ENCODE measurements at places on chromosomes 3 and 15.
A peak's percentile ranks its signal among the peaks of the same experiment; 100 is the strongest.

- no peak for DNase-seq
Measured at GRCh38 chr3:3739330-3740060, 59.7 kb upstream of the LRRN1 start.

GRCh38 chr3:88573472-88573871, 423.7 kb downstream of the C3orf38 start:
- no peak for DNase-seq

GRCh38 chr3:13071695-13072094, 1.5 kb downstream of the IQSEC1 start:
- no peak for DNase-seq

DNA sequence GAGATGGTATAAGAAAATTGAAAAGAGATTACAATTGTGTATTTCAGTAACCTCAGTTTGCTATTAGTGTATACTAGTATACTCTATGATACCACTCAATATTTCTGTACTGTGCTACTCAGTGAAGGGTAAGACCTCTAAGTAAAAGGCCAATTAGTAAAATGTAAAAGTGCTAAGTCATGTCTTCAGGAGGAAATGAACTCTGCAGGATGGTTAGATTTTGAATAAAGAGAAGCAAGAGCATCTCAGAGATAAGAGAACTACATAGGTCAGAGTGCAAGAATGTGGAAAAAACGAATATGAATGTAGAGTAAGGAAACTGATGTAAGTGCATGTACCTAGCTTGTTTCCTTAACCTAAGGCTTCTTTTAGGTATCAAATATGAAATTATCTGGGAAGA, 796.6 kb upstream of the GBE1 start:
- no peak for DNase-seq

- DNase-seq, result peak; percentile 29
Measured at GRCh38 chr15:79872358-79873017, 24.3 kb downstream of the MTHFS start.

GRCh38 chr3:171788546-171789351, 21.5 kb downstream of the PLD1 start:
- DNase-seq, result no peak

GRCh38 chr3:128689060-128689459, 36.9 kb upstream of the RAB7A start:
- no peak for DNase-seq

DNA sequence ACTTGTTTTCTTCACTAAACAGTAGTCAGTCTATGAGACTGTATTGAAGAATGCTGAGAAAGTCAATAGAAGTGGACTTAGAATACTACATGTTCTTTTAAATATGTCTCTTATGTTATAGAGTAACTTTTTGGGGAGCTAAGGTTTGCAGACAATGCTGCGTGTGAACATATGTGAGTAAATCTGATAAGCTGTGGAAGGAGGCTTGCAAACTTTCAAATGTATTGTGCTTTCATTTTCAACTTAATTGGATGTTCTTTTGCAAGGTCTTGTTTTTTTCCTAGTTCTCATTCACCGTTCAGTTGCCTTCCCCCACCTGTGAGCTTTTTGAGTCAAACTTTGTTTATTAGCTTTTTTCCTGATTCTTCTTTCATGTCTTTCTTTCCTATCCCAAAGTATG, 176.2 kb downstream of the LPP start:
- DNase-seq, result no peak

DNA sequence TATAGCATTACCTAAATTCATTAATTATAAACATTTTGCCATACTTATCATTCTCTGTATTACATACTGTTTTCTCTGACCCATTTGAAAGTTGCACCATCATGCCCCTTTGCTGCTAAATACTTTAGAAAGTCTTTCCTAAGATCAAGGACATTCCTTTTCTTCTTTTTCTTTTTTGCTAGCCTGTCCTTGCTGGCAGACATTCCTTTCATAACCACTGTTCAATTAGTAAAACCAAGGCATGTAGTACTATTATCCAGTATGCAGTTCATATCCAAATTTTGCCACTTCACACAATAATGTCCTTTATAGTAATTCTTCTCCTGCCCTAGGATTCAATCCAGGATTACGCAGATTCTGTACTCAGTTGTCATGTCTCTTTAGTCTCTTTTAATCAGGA, 321.0 kb upstream of the C2CD4B start:
- no peak for DNase-seq

- no peak for DNase-seq
Measured at GRCh38 chr3:14783480-14784086, 35.2 kb upstream of the FGD5 start.

DNA sequence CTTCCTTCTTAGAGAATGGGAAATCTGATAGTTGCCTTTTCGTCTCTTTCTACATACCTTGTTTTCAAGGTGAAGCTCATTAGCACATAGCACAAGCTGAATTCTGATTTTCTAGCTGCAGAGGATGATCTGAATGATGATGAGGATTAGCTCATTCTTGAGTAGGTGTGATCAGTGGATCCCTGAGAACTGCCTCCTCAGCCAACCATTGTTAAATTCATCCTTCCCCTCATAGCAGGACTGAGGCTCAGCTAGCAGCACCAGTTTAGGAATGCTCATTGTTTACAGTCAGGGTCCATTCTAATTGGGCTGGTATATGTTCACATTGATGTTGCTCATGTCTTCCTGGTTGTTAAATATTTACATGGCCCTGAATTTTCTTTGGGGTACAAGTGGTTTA, 299.9 kb upstream of the MME start:
- no peak for DNase-seq

- DNase-seq, result no peak
Measured at GRCh38 chr15:65896236-65896635, 26.9 kb downstream of the RAB11A start.

DNA sequence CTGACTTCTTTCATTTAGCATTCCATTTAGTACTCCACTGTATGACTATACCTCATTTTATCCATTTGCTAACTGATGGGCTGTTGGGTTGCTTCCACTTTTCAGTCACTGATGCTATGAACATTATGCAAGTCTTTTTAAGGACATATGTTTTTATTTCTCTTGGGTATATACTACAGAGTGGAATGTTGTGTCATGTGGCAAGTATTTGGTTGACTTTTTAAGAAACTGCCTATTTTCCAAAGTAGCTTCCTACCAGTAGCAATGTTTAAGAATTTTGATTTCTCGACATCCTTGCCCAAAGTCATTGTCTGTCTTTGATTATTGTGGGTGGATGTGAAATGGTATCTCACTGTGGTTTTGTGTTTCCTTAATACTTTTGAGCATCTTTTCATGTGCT, 110.1 kb upstream of the TPM1 start:
- DNase-seq, result no peak

- DNase-seq, result no peak
Measured at GRCh38 chr3:64489361-64490044, 198.3 kb downstream of the ADAMTS9 start.

DNA sequence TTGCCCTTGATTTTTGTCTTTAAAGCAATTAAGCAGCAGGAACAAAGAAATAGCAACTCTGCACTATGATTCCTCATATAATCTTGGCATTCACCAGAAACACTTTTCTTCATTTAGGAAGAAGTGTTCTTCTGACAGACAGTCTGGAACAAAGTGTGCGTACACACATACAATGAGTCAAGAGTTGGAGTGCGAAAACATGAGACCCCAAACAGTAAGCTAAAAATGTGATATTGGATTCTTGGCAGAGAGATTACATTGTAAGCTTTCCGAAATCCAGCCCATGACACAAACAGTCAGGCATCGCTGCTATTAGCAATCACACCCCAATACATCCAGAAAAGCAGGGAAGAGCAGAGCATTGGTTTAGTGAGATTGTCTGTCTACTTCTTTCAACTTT, 306.7 kb upstream of the TBC1D5 start:
- DNase-seq, result no peak

GRCh38 chr3:108835101-108835500, 12.5 kb downstream of the TRAT1 start:
- peak; percentile 19 for DNase-seq

- DNase-seq, result no peak
Measured at GRCh38 chr3:48474619-48475018, 28.1 kb downstream of the ATRIP start.

GRCh38 chr3:160384639-160385318, 14.2 kb downstream of the IFT80 start:
- DNase-seq, result no peak

DNA sequence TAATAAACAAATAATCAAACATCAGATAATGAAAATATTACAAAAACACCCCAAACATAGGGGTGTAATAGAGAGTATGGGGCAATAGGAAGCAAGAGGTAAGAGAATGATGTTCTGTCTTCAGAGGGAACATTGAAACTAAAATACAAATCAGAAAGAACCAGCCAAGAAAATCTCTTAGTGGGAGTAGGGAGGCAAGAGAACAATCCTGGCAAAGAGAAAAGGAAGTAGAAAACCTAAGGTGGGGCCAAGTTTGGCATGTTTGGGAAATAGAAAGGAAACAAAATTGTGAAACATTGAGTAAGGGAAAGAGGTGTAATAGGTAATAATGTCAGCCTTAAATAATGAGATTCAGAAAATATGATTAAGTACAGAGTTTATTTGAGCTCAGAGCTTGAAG, 467.1 kb downstream of the RBMS3 start:
- DNase-seq, result no peak

- DNase-seq, result no peak
Measured at GRCh38 chr3:59820352-59820934, 770.6 kb upstream of the CFAP20DC start.

DNA sequence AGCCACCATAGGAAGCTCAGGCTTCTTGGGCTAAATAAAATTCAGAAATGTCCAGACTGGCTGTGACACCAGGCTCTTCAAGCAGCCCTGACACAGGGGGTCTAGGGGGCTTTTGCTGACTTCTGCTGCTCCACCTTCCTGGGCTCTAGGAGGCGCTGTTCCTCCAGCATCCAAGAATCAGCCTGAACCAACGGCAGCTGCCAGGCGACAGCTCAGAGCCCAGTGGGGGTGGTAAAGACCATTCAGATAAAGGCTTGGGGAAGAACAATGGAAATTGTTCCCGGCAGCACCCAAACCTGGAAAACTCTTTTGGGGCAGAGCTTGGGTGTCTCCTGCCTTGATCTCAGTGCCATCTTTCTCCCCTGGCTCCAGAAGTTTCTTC, 21.6 kb upstream of the PSTPIP1 start:
- peak; percentile 64 for DNase-seq

DNA sequence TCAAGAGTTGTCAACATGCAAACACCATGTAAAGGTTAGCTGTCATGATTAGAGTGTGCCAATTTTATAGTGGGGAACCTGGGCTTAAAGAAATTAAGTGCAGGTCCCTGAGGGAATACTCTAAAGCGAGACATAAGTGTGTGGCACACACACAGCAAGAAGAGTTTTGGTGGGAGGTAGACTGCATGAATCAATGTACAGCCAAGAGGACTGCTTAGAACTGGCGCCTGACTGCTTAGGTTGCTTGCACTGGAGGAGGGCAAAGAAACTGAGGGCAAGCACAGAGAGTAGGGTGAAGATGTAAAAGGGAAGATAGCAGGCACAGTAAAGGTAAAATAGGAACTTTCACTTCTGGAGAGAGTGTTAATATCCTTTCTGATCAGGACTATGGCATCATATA, 184.9 kb downstream of the SOX2 start:
- DNase-seq, result no peak

- DNase-seq, result no peak
Measured at GRCh38 chr3:17741621-17742101, 770 bp downstream of the TBC1D5 start.

GRCh38 chr3:133933097-133934024, 37.7 kb upstream of the RAB6B start:
- DNase-seq, result no peak

GRCh38 chr3:159366476-159366875, 564.6 kb downstream of the MFSD1 start:
- DNase-seq, result no peak

DNA sequence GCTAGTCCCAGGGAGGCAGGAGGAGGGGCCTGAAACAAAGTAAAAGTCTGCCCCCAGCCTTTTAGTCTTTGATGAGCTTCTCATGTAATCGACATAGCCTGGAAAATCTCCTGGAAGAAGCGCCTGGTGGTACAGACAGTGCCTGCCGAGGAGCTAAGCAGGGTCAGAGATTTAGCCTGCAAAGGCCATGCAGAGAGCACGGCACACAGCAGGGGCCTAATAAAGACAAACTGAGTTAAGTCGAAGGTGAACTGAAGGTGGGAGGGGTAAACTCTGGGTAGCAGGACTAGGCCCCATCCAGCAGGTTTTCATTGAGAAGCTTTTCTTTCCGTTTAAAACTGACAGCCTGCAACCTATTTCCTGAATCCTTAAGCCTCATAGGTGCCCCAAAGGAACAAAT, 115.5 kb upstream of the ABHD17C start:
- DNase-seq, result no peak

DNA sequence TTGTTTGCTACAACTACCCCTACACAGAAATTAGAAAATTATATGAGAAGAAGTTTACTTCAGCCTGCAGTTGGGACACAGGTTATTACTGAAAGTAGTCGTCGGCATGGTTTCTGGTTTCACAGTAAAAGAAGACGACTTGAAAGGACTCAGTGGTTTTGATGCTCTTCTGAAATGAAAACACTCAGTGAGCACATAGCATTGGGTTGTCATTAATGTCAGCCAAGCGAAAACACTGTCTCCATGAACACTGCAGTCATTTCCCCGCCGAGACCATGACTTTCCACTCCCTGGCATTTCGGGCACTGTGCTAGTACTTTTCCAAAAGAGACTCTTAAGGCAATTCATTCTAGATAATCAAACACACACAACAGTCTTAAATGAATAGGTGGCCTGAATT, 69.2 kb upstream of the ICE2 start:
- DNase-seq, result peak; percentile 44

GRCh38 chr3:155382396-155383042, 89.0 kb upstream of the STRIT1 start:
- no peak for DNase-seq

All from activated CD4-positive, alpha-beta T cell treated with anti-CD3 and anti-CD28 coated beads, Interleukin-2, amount 50 U/mL, for 1 hour (primary cell).